ENCODE measurements at places on chromosomes 13 and 19.

- no peak for DNase-seq
These were observed 29.4 kb upstream of the KDM4B start for GRCh38 chr19:4939466-4939865.

- DNase-seq, result peak; percentile 31
These were observed 426 bp downstream of the MYO9B start for GRCh38 chr19:17075864-17076542.

DNA sequence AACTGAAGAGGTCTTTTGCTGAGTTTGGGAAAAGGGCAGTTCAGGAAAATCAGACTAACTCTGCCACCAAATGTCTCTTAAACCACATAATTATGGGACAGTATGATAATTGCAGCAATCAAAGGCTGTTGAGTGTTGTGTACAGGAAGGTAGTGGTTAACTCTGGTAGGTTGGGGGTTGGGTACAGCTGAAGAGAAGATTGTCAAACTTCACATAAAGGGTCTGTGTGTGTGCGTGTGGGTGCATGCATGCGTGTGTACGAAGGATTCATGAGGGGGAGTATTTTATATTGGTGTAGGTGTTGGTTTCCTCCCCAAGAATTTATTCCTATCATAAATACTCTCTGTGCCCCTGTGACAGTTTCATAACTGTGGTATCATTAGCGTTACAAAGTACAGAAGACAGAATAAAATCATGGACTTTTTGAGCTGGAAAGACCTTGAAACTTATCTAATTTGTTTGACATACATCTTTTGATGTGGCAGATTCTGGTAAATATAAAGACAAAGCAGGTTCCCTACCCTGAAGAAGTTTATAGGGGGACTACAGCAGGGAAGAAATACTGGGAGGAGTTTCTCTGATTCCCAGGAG is 94.1 kb downstream of the PCCA start:
- DNase-seq, result no peak

DNA sequence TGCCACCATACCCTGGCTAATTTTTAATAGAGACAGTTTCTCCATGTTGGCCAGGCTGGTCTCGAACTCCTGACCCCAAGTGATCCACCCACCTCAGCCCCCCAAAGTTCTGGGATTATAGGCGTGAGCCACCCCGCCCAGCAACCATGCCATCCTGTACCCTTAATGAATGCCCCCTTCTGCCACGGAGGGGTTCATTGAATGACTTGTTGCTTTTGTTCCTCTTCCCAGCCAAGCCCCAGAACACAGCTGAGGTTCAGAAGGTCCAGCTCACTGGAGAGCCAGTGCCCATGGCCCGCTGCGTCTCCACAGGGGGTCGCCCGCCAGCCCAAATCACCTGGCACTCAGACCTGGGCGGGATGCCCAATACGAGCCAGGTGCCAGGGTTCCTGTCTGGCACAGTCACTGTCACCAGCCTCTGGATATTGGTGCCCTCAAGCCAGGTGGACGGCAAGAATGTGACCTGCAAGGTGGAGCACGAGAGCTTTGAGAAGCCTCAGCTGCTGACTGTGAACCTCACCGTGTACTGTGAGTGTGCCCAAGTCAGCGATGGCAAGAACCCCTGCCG is 6.0 kb downstream of the PVR start:
- no peak for DNase-seq

- DNase-seq, result no peak
These were observed 8.2 kb upstream of the USE1 start for GRCh38 chr19:17206736-17207581.

DNA sequence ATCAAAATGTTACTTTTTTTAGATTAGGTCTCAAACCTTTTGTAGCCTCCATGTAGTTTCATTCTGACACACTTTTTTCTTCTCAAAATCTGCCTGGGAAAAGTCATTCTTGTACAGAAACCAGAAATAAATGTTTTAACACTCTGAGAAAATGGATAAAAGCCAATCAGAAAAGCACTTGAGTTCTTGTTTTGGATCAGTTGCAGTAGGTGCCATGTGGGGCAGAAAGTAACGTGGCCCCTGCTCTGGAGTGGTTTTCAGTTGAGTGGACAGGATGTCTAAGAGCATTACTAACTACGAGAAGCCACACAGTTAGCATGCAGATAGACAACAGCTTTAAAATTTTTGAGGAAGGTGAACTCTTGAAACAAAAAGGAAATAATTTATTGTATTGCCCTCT is 19.1 kb downstream of the GPR183 start:
- DNase-seq, result no peak

DNA sequence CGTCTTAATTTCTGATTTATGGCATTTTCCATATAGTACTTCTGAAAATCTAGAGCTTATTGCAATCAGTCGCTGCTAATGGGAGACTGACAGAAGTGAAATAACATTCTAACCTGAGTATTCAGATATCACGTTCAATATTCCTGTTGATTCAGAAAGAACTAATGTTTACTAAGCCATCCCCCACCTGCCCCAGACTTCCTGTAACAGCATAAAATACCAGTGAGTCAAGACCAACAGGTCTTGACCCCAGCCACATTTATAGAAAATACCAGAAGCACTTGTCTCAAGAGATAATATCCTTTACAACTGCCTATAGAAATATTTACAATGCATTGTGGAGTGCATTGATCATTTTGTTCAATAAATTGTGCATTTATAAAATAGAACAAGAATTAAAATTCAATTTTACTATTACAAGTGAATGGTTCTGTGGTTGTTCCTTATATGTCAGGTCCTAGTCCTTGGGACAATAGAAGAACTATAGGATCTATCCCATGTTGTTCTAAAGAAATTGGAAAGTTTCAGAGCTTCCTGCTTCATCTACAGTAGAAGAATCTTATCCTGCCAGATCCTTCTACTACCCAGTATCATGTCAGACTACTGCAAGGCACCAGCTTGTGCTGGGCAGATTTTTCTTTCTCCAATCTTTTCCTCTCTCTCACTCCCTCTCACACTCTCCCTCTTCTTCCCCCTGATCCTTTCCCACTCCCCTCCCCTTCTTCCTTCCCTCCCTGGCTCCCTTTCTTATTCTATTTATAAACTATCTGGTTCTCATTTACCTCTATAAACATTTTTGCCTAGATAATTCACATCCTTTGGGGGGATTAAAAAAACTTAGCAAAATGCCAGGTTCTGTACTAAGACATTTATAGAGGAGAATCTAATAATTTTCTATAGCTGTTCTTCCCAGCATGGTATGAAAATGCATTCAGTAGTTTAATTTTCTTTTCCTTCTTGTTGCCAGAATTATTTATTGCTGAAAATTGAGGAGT is 629.9 kb downstream of the DIAPH3 start:
- DNase-seq, result no peak

DNA sequence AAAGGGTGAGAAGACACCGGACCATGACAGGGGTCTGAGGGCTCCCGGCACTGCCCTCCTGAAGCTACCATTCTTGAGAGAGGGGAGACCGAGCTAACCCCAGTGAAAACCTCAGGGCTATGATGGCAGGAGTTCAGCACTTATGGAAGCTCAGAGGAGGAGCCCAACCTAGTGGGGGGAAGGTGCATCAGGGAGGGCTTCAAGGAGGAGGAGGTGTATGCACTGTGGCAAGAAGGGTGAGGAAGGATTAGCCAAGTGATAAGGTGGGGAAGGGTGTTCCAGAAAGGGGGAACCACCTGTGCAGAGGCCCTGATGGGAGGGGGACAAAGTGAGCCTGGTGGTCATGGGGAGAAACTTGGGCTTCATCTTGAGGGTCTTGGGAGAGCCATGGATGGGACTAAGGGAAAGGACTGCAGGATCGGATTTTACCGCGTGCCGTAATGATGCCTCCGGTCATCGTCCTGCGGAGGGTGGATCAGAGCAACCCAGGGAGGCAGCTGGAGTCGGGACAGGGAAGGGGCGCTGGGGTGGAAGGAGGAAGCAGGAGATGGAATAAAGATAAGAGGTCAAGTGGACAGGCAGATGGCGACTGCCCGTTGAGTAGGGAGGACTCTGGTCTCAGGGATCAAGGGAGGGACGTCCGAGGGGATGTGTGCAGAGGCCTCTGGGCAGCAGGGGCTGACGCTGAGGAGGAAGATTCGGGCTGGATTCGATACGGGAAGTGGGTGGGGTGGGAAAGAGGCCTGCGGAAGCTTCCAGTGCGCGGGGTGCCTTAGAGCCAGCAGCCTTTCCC is 13.3 kb upstream of the PSMD8 start:
- no peak for DNase-seq

- DNase-seq, result no peak
These were observed 5.6 kb downstream of the BCAM start for GRCh38 chr19:44814517-44814916.

DNA sequence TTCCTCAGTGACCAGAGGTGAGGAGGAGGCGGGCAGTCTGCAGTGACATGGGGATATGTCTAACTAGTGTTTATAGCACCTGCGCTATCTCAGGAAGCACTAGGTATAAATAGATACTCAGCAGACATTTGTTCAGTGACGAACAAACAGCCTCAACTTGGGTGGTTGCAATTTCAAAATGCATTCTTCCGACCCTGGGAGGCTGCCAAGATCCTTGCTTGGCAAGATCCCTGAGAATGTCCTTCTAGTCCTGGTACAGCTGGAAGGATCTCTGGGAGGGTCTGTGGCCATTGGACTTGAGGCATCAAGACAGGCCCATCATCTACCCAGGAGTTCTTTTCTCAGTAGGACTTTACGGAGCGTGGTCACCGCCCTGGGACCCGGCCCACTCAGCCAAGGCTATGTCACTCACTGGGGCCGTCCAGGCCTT is 299.5 kb downstream of the ZNF536 start:
- DNase-seq, result no peak
